NCI-H1930 (cell line): ENCODE measurements at places on chromosomes 6 and 20.
A peak's percentile ranks its signal among the peaks of the same experiment; 100 is the strongest.

- no peak for DNase-seq
Observed at GRCh38 chr6:161013695-161014094, 22.1 kb downstream of the MAP3K4 start.

GRCh38 chr6:36326356-36326995 lies 10.2 kb downstream of the BNIP5 start:
- peak; percentile 4 for DNase-seq

DNA sequence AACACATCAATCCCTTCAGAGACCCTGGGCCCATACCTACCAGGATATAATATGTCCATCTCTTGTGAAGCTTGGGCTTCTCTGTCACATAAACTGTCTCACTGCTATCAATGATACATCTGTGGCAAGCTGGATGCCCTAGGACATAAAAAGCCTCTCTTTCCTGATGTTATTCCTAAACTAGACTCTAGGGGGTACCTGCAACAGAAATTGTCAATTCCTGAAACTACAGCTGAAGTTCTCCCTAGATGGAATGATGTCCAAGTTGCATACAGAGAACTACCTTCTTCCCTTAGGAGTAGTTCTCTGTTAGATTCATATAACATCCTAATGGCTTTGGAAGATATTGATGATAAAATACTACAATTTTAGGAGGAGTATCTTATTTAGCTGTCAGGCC lies 35.8 kb downstream of the TBX18 start:
- DNase-seq, result peak; percentile 1

DNA sequence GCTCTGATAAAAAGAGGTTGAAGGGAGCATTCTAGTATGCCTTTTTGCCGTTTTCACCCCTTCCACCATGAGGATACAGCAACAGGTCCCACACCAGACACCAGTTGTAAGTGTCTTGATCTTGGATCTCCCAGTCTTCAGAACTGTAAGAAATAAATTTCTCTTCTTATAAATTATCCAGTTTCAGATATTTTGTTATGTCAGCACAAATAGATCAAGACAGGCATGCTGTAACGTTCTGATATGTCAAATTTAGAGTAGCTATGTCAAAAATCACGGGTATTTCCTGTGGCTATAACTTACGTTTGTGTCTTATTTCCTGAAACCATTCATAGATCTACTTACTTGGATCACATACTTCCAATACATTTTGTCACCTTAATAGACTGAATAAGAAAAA lies 55.9 kb upstream of the CD83 start:
- DNase-seq, result no peak

GRCh38 chr20:32541323-32542258 lies 43.5 kb downstream of the NOL4L start:
- no peak for DNase-seq

- no peak for DNase-seq
Observed at GRCh38 chr20:17762243-17762872, 62.6 kb downstream of the BANF2 start.

DNA sequence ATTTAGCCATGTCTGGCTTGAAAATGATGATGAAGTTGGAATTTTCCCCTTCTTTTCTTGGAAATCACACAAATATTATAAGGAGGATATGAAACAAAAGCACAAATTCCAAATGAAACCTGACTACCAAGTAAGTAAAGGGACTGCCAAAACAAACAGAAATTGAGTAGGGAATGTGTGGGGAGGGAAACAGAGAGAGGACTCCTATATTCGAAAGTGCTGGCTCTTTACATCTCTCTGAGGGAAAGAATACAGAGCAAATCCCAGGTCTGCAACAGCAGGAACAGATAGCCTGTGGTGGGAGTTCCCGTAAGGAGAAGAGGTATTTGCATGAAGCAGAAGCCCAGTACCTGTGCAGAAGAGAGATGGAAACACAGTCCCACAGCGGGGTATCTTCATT lies 583.7 kb downstream of the EPM2A start:
- DNase-seq, result no peak

- no peak for DNase-seq
Observed at GRCh38 chr20:22918286-22918983, 116.7 kb upstream of the SSTR4 start.

- no peak for DNase-seq
Observed at GRCh38 chr20:11411765-11412164, 505.9 kb upstream of the BTBD3 start.

DNA sequence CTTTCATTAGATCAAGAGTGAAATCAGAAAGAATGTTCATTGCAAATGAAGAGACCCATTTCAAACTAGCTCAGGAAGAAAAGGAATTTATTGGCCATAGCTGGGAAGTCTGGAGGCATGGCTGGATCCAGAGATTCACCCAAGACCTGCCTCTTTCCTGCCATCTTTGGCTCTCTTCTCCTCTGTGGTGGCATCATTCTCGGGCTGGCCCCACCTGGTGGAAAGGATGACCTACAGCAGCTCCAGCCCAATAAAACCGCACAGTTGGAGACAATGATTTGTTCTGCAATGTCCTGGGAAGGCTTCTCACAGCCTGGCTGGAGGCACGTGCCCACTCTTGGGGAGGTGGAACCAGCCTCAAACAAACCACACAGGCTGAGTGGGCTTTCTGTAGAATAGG lies 18.1 kb upstream of the FERMT1 start:
- DNase-seq, result no peak

DNA sequence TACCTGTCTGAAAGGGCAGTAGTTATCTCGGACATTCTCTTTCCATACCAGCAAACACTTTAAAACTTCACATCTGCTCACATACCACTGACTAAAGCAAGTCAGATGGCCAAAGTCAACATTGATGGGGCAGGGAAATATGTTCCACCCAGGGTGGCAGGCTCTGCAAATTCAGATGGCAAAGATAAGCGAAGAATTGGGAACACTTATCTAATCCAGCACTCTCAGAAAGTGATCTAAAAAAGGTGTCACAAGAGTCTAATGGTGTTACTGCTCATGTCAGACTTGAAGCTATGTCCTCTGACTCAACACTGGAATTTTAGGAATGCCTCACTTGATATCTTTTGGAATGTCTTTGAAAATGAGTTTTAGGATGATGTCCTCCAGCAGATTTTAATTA lies 1086.2 kb downstream of the KIF16B start:
- no peak for DNase-seq

GRCh38 chr20:63612276-63612931 lies 14.5 kb downstream of the GMEB2 start:
- no peak for DNase-seq

GRCh38 chr20:62460678-62461077 lies 15.1 kb downstream of the GATA5 start:
- DNase-seq, result no peak

DNA sequence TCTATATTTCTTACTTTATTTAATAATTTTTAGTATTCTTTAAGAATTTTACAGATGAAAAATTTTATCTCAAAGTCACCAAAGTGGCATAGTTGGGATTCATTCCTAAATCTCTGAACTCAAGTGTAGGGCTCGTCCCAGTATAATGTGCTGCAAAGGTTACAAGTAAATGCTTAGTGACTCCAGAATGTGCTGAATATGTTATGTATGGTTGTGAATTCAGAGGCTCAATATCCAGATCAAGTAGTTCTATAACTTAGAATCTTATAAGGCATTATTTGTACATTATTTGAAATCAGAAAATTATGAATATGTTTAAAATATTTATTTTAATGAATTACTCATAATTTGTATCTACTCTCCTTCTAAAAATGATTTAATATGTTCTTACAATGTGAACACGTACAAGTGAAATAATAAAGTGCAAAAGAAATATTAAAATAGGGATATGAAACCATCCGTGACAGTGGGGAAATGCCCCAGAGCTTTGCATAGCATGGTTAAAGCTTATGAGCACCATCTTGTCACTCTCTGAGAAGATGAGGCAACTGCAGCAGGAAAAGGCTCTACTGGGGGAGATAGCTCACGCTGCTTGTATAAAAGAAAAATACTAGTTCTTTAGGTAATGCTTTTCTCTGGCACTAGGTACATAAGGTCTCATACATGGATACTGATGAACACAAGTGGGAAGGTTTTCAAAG lies 259.0 kb downstream of the FOXC1 start:
- no peak for DNase-seq

DNA sequence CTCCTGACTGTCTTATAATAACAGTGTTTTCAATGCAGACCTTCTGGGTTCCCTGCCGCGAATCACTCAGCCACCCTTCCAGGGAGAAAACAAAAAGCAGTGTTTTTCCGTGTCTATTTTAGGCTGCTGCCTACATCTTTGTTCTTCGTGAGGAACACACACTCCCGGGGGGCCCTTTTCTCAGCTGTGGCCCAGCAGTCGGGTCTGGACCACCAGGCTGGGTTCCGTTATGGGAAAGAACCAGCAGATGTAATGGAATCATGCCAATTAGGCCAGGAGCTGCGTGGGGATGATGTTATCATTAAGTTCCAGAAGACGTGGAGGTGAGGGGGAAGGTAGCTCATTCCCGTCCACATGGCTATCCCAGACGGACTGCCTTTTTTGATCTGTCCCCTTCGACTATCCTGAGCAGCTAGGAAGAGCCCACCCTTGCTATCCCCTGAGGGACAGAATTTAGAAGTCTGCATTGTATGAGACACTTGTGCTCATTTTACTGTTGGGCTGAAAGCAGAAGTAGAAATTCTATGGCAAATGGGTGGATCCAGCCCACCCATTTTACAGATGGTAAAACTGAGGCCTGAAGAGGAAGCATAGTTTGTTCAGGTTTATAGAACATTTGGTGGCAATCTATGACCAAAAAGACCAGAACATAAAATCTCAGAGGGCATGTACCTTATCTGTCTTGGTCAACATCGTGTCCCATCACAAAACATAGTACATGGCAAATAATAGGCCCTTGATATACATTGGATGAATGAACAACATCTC lies 54.5 kb downstream of the KCNB1 start:
- no peak for DNase-seq

- no peak for DNase-seq
Observed at GRCh38 chr6:84224251-84224650, 3.2 kb downstream of the CEP162 start.

DNA sequence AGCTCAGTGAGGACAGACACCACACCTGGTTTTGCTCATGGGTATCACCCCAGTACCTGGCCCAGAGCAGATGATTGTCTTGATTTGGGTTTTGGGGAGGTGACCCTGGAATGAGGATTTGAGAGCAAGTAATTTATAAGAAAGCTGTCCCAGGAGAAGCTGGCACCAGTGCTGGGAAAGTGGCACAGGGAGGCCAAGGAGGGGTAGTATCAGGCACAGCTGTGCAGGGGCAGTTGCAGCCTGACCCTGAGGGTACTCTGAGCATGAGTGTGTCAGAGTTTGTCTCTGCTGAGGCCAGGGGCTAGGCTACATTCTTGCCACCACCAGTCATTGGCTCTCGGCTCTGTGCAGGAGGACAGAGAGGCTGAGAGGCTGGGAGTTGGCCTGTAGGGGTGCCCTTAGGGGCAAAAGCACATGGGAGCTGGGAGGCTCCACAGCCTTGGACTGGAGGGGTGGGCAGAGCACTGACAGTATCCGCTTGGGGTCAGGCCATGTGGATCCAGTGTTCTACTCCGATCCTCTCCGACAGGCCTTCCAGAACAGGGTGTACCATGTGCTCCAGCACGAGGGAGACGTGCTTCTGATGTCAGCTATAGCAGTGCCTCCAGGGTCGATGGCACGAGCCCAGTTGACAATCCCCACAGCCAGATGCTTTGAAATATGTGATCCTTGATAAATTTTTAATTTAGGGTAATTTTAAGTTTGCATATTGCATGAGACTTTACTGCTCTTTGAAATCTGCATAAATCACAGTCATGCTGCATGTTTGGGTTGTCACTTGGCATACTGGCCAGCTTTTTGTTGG lies 121.3 kb downstream of the PHACTR3 start:
- DNase-seq, result no peak

- no peak for DNase-seq
Observed at GRCh38 chr6:4010689-4011090, 68.2 kb downstream of the FAM217A start.

DNA sequence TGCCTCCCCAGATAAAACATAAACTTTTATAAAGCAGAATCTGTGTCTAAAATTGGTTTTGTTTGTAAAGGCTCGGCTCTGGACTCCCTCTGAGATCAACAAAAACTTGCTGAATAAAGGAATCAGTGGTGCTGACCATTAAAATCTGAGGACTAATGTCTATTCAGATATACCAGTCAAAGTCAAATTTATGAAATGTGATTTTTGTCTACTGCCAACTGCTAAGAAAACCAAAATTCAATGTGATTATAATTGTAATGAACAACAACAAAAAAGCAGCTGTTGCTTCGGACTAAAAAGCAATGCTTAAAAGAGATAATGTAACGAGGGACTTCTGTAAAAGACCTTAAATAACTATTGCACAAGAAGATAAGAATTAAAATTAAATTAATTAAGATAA lies 26.6 kb downstream of the PRKN start:
- no peak for DNase-seq

DNA sequence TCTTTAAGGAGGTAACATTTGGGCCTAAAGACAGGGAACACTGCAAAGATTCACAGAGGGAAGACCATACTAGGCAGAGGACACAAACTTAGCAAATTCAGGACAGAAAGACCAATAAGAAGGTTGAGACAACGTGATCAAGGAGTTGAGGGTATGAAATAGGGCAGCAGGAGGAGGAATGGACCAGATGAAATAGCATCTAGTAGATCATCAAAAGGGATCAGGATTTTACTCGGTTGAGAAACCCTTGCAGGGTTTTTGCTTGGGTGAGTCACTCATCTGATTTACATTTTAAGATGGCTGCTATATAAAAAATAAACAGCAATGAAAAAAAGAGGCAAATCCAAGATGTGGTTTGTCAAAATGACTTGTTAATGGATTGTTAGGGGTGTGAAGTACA lies 4.7 kb downstream of the BCLAF1 start:
- DNase-seq, result no peak
